ENCODE measurements at places on chromosomes 16 and 17.

DNA sequence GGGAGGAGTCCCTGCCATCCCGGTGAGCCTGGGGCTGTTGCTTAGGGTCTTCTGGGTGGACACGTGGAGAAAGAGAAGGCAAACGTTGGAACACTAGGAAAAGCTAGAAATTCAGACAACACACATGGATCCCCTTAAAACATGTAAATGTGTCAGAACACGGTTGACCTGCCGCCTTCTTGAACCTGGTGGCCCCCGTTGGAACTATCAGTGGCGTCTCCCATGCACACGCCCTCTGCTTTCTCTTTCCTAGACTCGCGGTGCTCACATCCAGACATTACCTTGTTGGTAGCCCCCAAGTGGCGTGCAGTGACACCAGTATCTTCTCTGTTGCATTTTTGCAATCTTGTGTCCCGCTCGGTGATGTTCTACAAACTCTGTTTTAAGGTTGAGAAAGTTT lies 18.6 kb downstream of the CIBAR2 start:
- no peak for DNase-seq

GRCh38 chr16:29819506-29819905 lies 756 bp upstream of the MVP start:
- no peak for DNase-seq

DNA sequence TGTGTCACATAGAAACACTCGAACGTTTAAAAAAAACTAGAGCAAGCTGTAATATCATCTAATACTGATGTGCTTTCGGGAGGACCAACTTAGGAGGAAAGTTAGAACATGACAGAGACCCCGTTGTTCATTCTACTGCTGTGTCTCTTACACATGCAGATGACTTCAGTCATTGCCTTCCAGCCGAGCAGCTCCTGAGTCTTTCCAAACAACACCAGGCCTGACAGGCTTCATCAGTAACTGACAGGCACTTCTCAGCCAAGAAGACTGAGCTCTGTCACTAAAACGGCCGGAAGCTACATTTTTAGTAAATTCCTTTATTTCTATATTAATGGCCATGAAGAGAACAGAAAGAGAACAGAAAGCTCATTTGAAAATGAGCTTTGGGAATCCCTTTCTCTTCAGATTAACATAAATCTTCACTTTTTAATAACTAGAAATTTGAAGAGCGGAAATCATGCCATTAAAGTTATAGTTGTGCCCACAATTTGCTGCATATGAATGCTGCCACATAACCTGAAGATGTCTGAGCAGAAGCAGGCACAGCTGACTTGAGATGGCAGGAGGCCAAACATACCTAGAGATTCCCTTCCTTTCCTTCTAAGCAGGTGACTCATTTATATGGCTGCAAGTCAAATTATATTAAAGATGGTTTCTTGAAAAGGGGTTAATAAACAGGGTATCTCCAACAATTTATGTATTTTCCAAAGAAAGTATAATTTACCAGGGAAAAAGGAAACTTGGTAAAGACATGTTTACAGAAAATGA lies 148.9 kb downstream of the ITFG1 start:
- peak; percentile 2 for DNase-seq

DNA sequence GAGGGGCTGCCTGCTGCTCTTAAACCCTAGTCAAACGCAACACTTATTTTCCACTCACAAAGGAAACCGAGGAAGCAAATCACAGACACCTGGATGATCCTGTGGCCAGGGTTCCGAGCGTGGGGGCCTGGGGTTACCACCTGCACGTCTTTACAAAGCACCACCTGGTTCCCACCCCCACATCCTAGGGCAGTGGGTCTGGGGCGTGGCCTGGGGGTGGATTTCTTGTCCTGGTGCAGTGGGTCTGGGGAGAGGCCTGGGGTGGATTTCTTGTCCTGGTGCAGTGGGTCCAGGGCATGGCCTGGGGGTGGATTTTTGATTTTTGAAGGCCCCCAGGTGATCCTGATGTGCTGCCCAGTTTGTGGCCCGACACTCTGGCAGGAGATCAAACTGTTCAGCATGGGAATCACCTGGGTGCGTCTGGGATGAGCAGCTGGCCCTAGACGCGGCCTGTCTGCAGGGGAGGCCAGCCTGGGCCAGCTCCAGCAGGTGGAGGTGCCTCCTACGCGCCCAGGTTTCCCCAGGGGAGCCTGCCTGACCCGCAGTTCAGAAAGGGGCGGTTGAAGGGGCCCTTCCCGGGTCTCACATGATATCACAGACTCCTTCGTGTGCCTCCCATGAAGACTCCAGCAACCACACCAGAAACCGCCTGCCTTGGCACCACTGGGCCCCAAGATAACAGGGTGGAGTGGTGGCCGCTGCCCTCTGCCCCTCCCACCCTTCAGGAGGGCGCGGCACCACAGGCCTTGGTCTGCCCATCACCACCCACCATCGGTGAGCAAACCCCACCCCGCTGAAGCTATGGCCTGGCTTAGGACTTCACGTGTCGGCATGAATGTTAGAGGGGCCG lies 6.3 kb downstream of the HAGH start:
- DNase-seq: no peak

DNA sequence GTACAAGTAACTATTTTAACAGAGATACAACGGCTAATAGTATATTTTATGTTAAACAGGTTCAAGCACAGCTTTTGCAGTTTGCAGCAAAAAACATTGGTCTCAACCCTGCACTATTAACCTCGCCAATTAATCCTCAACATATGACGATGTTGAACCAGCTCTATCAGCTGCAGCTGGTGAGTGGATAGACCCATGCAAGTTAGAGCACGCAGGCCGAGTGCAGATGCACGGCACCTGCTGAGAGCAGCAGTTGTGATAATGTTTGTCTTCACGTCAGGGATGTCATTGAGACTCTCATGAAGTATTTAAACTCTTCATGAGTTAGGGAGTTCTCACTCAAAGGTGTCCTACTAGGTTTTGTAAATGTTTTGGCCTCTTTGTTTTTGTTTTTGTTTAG lies 45.6 kb downstream of the TMC6 start:
- peak; percentile 79 for DNase-seq

All from NCI-H1105 (cell line).